ENCODE measurements at places on chromosomes 7 and 10.

- DNase-seq, result no peak
Observed at GRCh38 chr7:94529516-94529915, 19.9 kb downstream of the CASD1 start.

- no peak for DNase-seq
Observed at GRCh38 chr10:35194906-35195305, 68.3 kb downstream of the CREM start.

- DNase-seq, result no peak
Observed at GRCh38 chr7:136664537-136664936, 203.9 kb upstream of the CHRM2 start.

- DNase-seq, result no peak
Observed at GRCh38 chr7:153835103-153835502, 217.1 kb upstream of the DPP6 start.

Measured in globus pallidus (tissue), 1 donor.